ENCODE measurements at places on chromosomes 3 and 15. TPM values are rescaled to one million over a fixed set of nuclear protein-coding genes. Genes with fewer than 3 reads are reported as not detected.

FAM98B gene
- 12.6 TPM for total RNA-seq

- H3K27ac ChIP-seq = no peak overlapping the region
- H3K4me1 ChIP-seq = peaks cover 9% of the 10 kb centered on the region
- H3K36me3 ChIP-seq = no peaks in the 10 kb centered on the region
- no peak overlapping the region for H3K4me3 ChIP-seq
- no peaks in the 10 kb centered on the region for H3K27me3 ChIP-seq
- no peak for DNase-seq
Measured at GRCh38 chr15:31465083-31465955, 138.7 kb downstream of the KLF13 start.

GRCh38 chr3:122661633-122662032 lies 19.0 kb upstream of the PARP14 start:
- H3K4me3 ChIP-seq = no peak overlapping the region
- H3K4me1 ChIP-seq = no peaks in the 10 kb centered on the region
- no peak overlapping the region for H3K27ac ChIP-seq
- DNase-seq = no peak
- no peaks in the 10 kb centered on the region for H3K36me3 ChIP-seq

GRCh38 chr3:196320137-196320536 lies 2.1 kb upstream of the DYNLT2B start:
- no peak overlapping the region for H3K27ac ChIP-seq
- H3K4me3 ChIP-seq = no peak overlapping the region
- DNase-seq = no peak

DNA sequence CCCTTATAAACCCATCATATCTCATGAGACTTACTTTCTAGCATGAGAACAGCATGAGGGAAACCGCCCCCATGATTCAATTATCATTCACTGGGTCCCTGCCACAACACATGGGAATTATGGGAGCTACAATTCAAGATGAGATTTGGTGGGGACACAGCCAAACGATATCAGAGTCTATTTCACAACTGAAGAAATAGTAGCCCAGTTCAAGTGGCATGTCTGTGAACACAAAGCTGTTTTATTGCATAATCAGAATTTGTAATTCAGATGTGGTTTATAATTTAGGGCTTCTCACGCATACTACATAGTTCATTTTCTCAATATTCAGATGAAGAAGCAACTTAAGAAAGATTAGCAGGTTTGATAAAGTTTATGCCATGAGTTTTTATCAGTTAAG lies 1188.0 kb upstream of the ALCAM start:
- no peaks in the 10 kb centered on the region for H3K4me1 ChIP-seq
- no peak overlapping the region for H3K4me3 ChIP-seq
- DNase-seq = no peak
- H3K27ac ChIP-seq = no peak overlapping the region
- H3K27me3 ChIP-seq = no peaks in the 10 kb centered on the region
- H3K36me3 ChIP-seq = no peaks in the 10 kb centered on the region
